ENCODE measurements at places on chromosomes 5 and 9. TPM values are rescaled to one million over a fixed set of nuclear protein-coding genes. Genes with fewer than 3 reads are reported as not detected.

The SPEF2 gene
- polyA plus RNA-seq = 18.5 TPM

The PCDHAC2 gene
- polyA plus RNA-seq = 9.3 TPM

The C9orf152 gene
- not detected for polyA plus RNA-seq

The LCNL1 gene
- 0.76 TPM for polyA plus RNA-seq

The CAMK2A gene
- 61.7 TPM for polyA plus RNA-seq

The PCDHGB3 gene
- polyA plus RNA-seq = not detected

The SLC34A1 gene
- not detected for polyA plus RNA-seq

The SLC45A2 gene
- polyA plus RNA-seq = 1.2 TPM

The DND1 gene
- 4.4 TPM for polyA plus RNA-seq

The CYLC2 gene
- not detected for polyA plus RNA-seq

The LMAN2 gene
- polyA plus RNA-seq = 156 TPM

The GABRA6 gene
- polyA plus RNA-seq = 2.2 TPM

The CETN3 gene
- 116 TPM for polyA plus RNA-seq

The GPR150 gene
- not detected for polyA plus RNA-seq

The RXRA gene
- polyA plus RNA-seq = 2.3 TPM

The IFNA13 gene
- not detected for polyA plus RNA-seq
